WTC11 (cell line): ENCODE measurements at places on chromosomes 12 and 14. TPM values are rescaled to one million over a fixed set of nuclear protein-coding genes. Genes with fewer than 3 reads are reported as not detected.

The ADCY6 gene
- total RNA-seq, result 11.9 to 12.8 TPM (median 12.2 TPM) in 3 replicates

The IL31 gene
- total RNA-seq, result not detected in 3 replicates

- DNase-seq, result no peak
- no peaks in the 10 kb centered on the region for H3K36me3 ChIP-seq
- H3K27ac ChIP-seq, result no peak overlapping the region
- peaks cover 61% of the 10 kb centered on the region for H3K27me3 ChIP-seq
- H3K4me1 ChIP-seq, result peaks cover 25% of the 10 kb centered on the region
Measured at GRCh38 chr12:13976880-13977279, 4.5 kb downstream of the GRIN2B start.

DNA sequence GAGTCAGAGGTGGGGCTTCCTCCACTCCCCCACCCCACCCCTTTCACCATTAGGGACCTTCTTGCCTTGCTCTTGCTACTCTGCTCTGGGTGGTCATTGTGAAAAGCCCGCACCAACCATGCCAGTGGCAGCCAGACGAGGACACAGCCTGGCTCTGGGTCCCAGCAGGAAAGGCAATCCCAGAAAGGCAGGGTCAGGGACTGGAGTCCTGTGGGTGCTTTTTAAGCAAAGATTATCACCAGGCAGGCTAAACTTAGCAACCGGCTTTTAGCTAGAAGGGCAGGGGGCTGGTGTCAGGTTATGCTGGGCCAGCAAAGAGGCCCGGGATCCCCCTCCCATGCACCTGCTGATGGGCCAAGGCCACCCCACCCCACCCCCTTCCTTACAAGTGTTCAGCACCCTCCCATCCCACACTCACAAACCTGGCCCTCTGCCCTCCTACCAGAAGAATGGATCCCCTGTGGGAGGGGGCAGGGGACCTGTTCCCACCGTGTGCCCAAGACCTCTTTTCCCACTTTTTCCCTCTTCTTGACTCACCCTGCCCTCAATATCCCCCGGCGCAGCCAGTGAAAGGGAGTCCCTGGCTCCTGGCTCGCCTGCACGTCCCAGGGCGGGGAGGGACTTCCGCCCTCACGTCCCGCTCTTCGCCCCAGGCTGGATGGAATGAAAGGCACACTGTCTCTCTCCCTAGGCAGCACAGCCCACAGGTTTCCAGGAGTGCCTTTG is 1.2 kb upstream of the GAPDH start:
- peaks cover 36% of the 10 kb centered on the region for H3K4me1 ChIP-seq
- H3K36me3 ChIP-seq, result peaks cover 69% of the 10 kb centered on the region
- H3K27ac ChIP-seq, result peak overlapping the region; percentile 95
